ENCODE measurements at places on chromosomes 1 and 21. TPM values are rescaled to one million over a fixed set of nuclear protein-coding genes. Genes with fewer than 3 reads are reported as not detected.

DNA sequence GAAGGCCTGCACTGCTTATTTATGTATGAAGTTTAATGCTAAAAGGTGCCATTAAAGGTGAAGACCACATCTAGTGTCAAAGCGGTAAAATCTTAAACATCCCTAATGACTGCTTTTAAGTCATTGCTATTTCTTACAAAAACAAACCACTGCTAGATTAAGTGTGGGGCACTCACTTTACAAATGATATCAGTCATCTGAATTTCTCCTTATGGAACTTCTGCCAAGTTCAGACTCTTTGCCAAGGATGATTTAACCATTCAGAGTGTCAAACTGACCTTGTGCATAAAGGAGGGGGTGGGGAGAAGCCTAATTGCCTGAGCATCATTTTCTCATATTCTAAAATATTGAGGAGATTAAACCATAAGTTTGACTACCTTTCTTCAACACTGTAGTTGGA lies 271.5 kb downstream of the TGFB2 start:
- no peaks in the 10 kb centered on the region for H3K27me3 ChIP-seq
- H3K27ac ChIP-seq = no peak overlapping the region
- H3K36me3 ChIP-seq = no peaks in the 10 kb centered on the region
- no peak overlapping the region for H3K4me3 ChIP-seq
- no peaks in the 10 kb centered on the region for H3K4me1 ChIP-seq
- no peak for DNase-seq

- H3K4me3 ChIP-seq = no peak overlapping the region
- no peak for DNase-seq
- peaks cover 28% of the 10 kb centered on the region for H3K4me1 ChIP-seq
- H3K36me3 ChIP-seq = peaks cover 2% of the 10 kb centered on the region
- H3K27ac ChIP-seq = no peak overlapping the region
Observed at GRCh38 chr1:197904126-197904787, 1.8 kb downstream of the C1orf53 start.

GRCh38 chr1:203217668-203218067 lies 11.8 kb downstream of the CHIT1 start:
- peaks cover 5% of the 10 kb centered on the region for H3K27me3 ChIP-seq
- no peaks in the 10 kb centered on the region for H3K36me3 ChIP-seq
- no peak overlapping the region for H3K4me3 ChIP-seq

GRCh38 chr1:218073062-218073461 lies 212.0 kb upstream of the RRP15 start:
- no peak for DNase-seq
- H3K4me1 ChIP-seq = no peaks in the 10 kb centered on the region
- H3K27me3 ChIP-seq = no peaks in the 10 kb centered on the region
- H3K4me3 ChIP-seq = no peak overlapping the region
- H3K36me3 ChIP-seq = no peaks in the 10 kb centered on the region

DNA sequence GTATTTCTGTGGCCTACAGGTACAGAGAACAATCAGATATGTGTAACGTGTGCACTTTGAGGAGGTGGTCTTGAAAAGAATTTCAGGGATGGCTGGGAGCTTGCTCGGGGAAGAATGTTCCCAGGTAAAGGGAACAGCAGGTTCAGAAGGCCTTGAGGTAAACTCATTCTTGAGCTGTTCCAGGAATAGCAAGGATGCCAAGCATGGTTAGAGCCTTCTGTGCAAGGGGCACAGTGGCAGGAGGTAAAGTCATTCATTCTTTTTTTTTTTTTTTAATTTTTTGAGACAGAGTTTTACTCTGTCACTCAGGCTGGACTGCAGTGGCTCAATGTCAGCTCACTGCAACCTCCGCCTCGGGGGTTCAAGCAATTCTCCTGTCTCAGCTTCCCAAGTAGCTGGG lies 10.0 kb downstream of the UBE4B start:
- H3K4me3 ChIP-seq = no peak overlapping the region
- no peaks in the 10 kb centered on the region for H3K27me3 ChIP-seq
- DNase-seq = no peak

GRCh38 chr1:29855561-29856160 lies 619.3 kb downstream of the PTPRU start:
- H3K4me1 ChIP-seq = no peaks in the 10 kb centered on the region
- DNase-seq = no peak
- H3K4me3 ChIP-seq = no peak overlapping the region
- no peak overlapping the region for H3K27ac ChIP-seq
- H3K27me3 ChIP-seq = no peaks in the 10 kb centered on the region

- H3K27me3 ChIP-seq = peaks cover 10% of the 10 kb centered on the region
- H3K27ac ChIP-seq = no peak overlapping the region
- no peak for DNase-seq
- H3K4me1 ChIP-seq = peaks cover 10% of the 10 kb centered on the region
- peaks cover 5% of the 10 kb centered on the region for H3K36me3 ChIP-seq
Observed at GRCh38 chr1:28592321-28593071, 431 bp downstream of the RAB42 start.

GRCh38 chr1:201429736-201430501 lies 8.4 kb upstream of the TNNI1 start:
- peaks cover 17% of the 10 kb centered on the region for H3K4me1 ChIP-seq
- DNase-seq = no peak
- H3K4me3 ChIP-seq = no peak overlapping the region
- H3K27ac ChIP-seq = no peak overlapping the region

GRCh38 chr21:42439284-42440186 lies 35.8 kb downstream of the UBASH3A start:
- no peaks in the 10 kb centered on the region for H3K27me3 ChIP-seq
- no peak for DNase-seq
- H3K4me1 ChIP-seq = peaks cover 51% of the 10 kb centered on the region
- H3K27ac ChIP-seq = peak overlapping the region; percentile 62

DNA sequence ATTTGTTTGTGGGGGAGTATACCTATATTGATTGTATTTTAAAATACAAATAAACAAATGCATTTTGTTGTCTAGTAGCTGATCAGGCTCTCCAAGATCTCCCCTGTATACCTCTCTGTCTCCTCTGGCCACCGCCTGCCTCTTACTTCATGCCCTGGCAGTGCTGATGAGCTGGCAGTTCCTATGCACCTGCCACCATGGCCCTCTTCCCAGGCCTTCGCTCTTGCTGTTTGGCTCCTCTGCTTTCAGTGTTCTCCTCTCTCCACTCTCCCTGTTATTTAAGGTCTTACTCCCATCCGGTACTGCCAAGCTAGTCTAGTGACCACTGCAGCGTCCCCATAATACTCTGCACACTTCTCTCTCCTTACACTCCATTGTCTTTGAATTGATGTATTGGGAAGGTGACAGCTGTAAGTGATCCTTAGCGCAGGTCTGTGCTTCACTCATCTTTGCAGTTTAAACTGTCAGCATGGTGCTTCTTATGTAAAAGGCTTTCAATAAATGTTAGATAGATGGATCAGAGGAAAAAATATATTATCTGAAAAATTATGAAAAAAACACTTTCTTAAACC lies 88.1 kb upstream of the ATP1A1 start:
- no peak overlapping the region for H3K27ac ChIP-seq
- peaks cover 3% of the 10 kb centered on the region for H3K27me3 ChIP-seq
- H3K4me1 ChIP-seq = no peaks in the 10 kb centered on the region
- no peaks in the 10 kb centered on the region for H3K36me3 ChIP-seq
- H3K4me3 ChIP-seq = no peak overlapping the region
- DNase-seq = no peak

Gene CELA3B
- total RNA-seq = not detected

Gene KCTD3
- total RNA-seq = 1.9 TPM

Gene GBP3
- total RNA-seq = 18.9 TPM

Gene LHX8
- not detected for total RNA-seq

Gene HYI
- total RNA-seq = 9.5 TPM

Gene CYP4B1
- not detected for total RNA-seq

Gene CLCA4
- not detected for total RNA-seq
